ENCODE measurements at places on chromosomes 6 and 20.

- DNase-seq, result no peak
Measured at GRCh38 chr6:166488076-166488685, 98.3 kb downstream of the RAMACL start.

DNA sequence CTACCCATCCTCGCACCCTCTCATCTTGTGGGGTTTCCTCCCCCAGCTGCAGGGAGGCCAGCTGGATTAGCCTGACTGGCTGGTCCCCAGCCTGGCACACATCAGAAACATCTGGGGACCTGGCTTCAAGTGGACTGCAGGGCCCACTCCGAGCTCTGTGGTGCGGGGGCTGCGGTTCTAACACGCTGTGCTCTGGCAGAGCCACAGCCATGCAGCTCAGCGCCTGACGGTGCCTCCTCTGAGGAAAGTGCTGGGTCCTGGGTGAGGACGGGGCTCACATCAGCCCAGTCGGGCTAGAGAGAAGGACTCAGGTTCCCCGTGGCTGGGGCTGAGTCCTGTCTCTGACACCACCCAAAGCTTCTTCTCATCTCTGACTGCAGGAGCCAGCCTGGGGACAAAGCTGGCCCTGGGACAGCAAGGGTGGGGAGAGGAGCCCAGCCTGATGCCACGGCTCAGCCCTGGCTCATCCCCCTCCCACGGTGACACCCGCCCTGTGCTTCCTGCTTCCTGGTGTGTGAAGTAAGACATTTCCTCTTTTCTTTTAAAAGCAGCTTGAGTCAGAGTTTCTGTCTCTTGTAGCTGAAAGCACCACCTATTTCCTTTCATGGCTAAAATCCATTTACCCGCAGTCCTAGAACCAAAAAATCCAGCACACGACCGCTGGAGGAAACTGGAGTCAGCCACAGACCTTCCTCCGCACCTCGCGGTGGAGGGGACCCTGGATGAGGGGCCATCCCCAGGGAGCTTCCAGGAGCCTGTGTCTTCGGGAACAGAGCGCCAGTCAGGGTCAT, 127.4 kb upstream of the AFDN start:
- DNase-seq, result no peak

DNA sequence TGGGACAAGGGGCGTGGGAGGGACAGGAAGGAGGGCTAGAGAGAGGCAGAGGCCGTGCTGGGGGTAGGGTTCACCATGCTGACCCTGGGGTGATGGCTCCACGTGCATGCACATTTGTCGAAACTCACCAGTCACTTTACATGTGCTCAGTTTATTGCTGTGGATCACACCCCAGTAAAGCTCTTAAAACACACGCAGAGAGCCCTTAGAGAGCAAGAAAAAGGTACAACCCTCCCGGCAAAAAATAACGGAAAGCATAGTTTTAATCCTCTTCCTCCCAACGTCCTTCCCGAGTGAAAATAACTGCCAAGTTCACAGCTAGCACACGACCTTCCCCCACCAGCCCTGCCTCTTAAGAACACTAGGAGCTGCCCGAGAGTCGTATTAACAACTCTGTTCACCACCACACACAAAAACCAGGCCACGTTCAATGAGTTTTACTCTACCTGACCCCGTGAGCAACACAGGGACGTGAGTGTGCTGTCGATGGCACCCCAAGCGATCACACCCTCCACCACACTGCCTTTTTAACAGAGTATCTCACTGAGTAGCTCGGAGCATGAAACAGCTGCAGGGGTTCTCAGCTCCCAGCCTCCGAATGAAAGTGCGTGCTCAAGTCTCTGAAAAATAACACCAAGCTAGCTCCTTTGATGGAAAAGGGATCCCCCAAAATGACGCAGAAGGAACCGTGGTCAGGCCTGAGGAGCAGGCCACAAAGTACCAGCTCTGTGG, 39.7 kb downstream of the TAF4 start:
- DNase-seq, result no peak

GRCh38 chr20:16541226-16541625, 32.0 kb downstream of the KIF16B start:
- DNase-seq, result no peak

DNA sequence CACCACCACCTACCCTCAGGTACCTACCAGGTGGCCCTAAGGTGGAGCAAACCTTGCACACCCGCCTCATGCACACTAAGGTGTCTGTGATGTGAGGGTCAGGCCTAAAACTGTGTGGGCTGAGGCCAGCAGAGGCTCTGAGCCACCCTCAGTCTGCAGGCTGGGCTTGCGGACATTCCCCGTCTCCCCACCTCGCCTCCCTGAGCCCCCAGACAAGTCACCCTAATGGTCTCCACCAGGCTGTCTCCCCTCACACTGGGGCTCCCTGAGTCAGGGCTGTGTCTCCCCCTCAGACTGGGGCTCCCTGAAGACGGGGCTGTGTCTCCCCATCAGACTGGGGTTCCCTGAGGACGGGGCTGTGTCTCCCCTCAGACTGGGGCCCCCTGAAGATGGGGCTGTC, 12.5 kb downstream of the PRPH2 start:
- DNase-seq, result no peak

- peak; percentile 53 for DNase-seq
Measured at GRCh38 chr6:30626484-30627366, at the start of gene ATAT1. TSS of gene ATAT1 (plus strand) at chr6:30626874.

- no peak for DNase-seq
Measured at GRCh38 chr20:23083553-23084220, 2.4 kb downstream of the CD93 start.

GRCh38 chr6:78947962-78948361, 80.6 kb downstream of the IRAK1BP1 start:
- no peak for DNase-seq
